ENCODE measurements at places on chromosomes 5 and 9. TPM values are rescaled to one million over a fixed set of nuclear protein-coding genes. Genes with fewer than 3 reads are reported as not detected.
A peak's percentile ranks its signal among the peaks of the same experiment; 100 is the strongest.

- no peak for DNase-seq
Observed at GRCh38 chr9:130352081-130352480, 86.5 kb downstream of the HMCN2 start.

GRCh38 chr9:85931495-85931894 lies 9.5 kb upstream of the NAA35 start:
- no peak for DNase-seq

GRCh38 chr5:131994090-131994489 lies 17.4 kb downstream of the ACSL6 start:
- DNase-seq = no peak

DNA sequence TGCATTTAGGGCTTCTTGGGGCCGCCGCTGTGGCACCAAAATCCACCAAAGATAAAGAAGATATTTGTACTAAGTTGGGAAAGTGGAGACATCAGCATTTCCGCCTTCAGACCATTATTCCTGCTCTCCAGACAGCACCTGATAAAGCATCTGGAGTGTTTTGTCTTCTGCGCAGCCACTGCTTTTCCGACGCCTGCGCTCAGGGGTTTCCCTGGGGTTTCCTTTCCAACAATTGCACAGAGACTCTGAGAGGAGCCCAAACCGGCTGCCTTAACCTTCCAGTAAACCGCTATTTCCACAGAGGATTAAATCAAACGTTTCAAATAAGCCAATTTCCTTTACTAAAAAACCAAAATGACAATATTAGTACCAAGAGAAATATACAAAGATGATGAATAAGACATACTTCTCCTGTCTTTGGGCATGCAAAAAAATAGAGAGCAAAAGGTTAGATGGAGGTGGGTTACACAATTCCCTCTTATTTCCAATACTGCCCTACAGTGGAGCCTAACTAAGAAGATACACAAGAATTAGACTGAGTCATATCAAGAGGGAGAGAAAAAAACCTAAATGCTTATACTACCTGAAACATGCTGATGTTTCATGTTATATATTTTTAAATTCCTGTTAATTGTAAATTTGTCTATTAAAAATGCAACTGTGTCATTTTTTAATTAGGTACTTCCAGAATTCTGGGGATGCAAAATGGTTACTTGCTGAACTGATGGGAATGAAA lies 98.4 kb downstream of the MAPKAP1 start:
- DNase-seq = peak; percentile 72

- peak; percentile 89 for DNase-seq
Observed at GRCh38 chr5:173315495-173316338, 12.5 kb downstream of the STC2 start.

- no peak for DNase-seq
Observed at GRCh38 chr9:96051423-96051822, 175.9 kb downstream of the ERCC6L2 start.

- peak; percentile 92 for DNase-seq
Observed at GRCh38 chr5:65100911-65101631, 332.3 kb downstream of the CWC27 start.

GRCh38 chr5:96142786-96143434 lies 181.3 kb upstream of the ELL2 start:
- DNase-seq = no peak

GRCh38 chr5:180865981-180866695 lies 5.1 kb upstream of the ZFP62 start:
- DNase-seq = no peak

- peak; percentile 86 for DNase-seq
Observed at GRCh38 chr5:55936100-55936693, 58.6 kb downstream of the IL6ST start.

DNA sequence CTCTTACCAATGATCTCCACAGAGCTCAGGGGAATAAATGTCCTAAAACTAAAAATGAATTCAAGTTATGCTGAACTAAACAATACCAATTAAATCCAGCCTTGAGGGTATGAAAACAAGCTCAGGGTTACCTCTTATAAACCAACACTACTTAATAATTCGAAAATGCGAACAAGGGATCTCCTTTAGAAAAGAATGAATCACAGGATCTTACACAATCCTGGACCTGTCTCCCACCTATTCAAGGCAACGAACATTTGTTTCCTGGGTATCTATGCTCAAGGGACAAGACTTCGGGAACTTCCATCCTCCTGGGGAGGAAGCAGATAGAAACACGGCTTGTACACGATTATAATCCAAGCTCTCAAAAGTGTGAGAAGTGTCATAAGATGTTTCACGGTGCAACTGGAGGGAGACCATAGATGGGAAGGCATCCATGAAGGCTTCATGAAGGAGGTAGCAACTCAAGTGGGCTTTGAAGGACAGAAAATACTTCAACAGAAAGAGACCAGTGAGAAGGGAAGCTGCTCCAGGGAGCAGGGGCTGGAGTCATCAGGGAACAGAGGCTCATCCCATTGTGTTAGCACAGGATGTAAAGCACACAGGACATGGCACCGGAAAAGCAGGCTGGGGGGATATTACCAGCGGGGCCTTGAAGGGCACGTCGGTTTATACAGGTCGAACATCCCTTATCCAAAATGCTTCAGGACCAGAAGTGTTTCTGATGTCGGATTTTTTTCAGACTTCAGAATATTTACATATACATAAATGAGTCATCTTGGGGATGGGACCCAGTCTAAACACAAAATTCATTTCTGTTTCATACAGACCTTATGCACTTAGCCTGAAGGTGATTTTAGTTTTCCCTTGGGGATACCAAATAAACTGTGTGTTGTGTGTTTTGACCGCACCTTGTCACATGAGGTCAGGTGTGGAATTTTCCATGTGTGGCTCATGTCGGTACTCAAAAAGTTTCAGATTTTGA lies 87.4 kb downstream of the TLE1 start:
- peak; percentile 32 for DNase-seq

GRCh38 chr5:23461576-23461975 lies 45.8 kb upstream of the PRDM9 start:
- DNase-seq = no peak

GRCh38 chr9:136103651-136104487 lies 8.8 kb upstream of the NACC2 start:
- no peak for DNase-seq

- no peak for DNase-seq
Observed at GRCh38 chr5:172859966-172860365, 25.9 kb downstream of the ERGIC1 start.

- no peak for DNase-seq
Observed at GRCh38 chr5:134945041-134945440, 22.7 kb upstream of the CATSPER3 start.

GRCh38 chr5:11903614-11904264 lies 507 bp downstream of the CTNND2 start:
- peak; percentile 83 for DNase-seq

DNA sequence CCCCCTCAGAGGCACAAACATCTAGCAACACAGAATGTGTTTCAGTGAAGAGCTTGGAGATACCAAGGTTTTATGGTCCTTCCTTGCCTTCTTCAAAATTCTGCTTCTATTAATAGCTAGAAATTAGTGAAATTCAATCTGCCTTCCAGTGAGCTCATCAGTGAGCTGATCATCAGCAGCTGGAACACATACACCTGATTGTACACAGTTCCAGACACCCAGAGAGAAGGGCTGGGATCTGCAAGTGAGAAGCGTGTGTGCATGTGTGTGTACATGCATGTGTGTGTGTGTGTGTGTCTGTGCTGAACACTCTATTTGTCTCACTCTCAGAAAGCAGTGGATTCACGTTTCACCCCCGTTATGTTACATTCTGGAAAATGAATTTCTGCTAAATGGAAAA lies 28.5 kb downstream of the CFAP90 start:
- no peak for DNase-seq

DNA sequence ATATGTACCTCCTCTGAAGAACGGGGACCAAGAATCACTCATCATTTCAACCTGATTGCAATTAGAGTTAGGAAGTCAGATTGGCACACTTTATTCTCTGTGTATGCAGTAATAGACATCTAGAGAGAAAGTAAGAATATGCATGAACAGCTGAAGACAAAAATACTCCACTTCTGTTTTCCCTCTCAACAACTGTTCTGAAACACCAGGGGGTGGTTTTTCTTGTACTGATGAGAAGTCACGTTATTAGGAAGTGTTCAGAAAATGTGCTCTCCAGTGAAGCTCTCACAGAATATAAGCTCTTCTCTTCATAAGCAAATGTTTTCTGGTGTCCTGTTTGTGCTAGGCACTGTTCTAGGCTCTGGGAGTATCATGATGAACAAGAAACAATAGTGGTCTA lies 531.7 kb upstream of the C9orf72 start:
- DNase-seq = no peak

DNA sequence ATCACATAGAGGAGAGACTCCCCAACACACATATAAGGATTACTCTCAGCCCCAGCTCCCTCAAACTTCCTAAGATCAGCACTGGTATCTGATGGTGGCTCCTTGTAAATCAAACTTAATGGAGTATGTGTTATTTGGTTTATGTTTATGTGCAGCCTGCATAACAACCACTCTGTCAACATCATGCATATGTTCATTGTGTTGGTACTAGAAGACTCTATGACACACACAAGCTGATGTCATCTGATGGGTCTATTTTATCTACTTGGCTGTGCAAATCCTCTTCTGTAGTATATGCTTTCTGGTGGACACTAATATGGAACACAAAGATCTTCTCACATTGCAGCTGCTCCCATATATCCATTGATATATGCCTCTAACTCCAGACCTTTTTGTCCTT lies 134.0 kb upstream of the FAM174A start:
- DNase-seq = no peak

DNA sequence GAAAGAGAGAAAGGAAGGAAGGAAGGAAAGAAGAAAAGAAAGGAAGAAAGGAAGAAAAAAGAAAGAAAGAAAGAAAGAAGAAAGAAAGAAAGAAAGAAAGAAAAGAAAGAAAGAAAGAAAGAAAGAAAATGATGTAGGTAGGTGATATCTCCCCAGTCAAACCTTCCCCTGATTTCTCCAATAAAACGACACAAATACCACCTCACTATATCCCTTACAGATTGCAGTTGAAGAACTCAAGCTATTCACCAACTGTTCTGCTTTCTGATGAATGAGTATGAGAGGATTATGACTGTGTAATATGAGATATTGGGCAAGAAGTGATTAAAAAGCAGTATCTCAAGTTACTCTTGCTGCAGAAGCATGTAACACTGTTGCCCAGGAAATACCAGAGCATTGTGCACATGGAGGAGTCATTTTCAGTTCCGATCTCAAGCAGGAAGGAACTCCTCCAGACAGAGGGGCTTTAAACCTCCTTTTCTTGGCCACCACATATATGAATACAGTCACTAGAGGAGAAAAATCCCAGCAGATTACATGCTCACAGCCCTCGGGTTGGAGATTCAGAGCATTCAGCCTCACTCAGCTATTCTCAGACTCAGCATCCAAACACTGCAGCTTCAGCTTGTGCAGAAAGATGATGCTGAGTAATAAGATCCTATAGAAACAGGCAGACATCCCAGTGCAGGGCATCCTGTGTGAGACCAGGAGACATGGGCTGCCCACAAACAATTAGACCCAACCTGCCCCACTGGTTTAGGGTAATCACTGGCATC lies 61.4 kb downstream of the UGCG start:
- DNase-seq = no peak

DNA sequence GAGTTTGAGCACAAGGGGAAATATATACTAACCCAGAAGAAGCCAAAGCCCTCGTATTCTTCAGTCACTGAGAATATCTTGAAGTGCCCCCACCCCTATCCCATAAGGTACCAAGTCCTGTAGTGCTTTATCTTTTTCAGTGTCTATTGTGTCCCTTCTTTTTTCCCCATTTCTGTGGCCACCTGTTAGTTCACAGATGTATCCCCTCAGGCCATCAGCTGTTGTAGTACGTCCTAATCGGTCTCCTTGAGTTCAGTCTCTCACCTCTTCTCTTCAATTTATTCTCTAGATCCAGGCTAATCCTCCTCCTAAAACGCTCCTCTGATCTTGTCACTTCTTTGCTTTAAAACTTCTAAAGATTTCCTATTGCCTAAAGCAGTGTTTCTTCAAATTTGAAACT lies 10.4 kb downstream of the RGS7BP start:
- DNase-seq = no peak

DNA sequence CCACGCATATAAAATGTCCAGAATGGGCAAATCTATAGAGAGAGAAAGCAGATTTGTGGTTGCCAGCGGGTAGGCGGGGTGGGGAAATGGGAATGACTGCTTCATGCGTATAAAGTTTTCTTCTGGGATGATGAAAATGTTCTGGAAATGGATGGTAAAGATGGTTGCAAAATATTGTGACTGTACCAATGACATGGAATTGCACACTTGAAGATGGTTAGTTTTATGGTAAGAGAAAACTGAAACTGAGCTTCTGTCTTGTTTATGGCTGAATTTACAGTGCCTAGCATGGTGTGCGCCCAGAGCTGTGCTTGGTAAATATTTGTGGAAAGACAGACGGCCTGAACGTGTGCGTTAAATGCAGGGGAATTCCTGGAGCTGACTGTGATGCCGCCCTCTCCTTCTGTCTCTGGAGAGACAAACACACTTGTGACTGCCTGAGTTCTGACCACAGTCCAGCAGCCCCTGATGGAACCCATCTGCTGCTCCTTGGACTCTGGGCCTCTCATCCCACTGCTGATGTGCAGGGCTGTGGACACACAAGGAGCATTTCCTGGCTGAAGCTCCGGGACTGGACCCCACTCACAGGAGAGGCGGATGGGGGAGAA lies 8.6 kb upstream of the PTGES start:
- DNase-seq = peak; percentile 91

- peak; percentile 79 for DNase-seq
Observed at GRCh38 chr9:126965541-126966428, 51.2 kb downstream of the RALGPS1 start.

GRCh38 chr5:146754621-146755020 lies 123.9 kb downstream of the PPP2R2B start:
- DNase-seq = no peak

MAP3K1 gene
- total RNA-seq = 24.0 TPM

C5orf58 gene
- total RNA-seq = not detected

SH3TC2 gene
- 1.3 TPM for total RNA-seq

TAF11L5 gene
- total RNA-seq = not detected

WDR41 gene
- 30.4 TPM for total RNA-seq

GDF9 gene
- total RNA-seq = 0.14 TPM

CDH6 gene
- 0.04 TPM for total RNA-seq

ENTREP1 gene
- 176 TPM for total RNA-seq

GFI1B gene
- total RNA-seq = 0.07 TPM

ELAVL2 gene
- total RNA-seq = 4.1 TPM
